Ascending aorta (tissue), 2 donors: ENCODE measurements at places on chromosomes 3 and 15.

DNA sequence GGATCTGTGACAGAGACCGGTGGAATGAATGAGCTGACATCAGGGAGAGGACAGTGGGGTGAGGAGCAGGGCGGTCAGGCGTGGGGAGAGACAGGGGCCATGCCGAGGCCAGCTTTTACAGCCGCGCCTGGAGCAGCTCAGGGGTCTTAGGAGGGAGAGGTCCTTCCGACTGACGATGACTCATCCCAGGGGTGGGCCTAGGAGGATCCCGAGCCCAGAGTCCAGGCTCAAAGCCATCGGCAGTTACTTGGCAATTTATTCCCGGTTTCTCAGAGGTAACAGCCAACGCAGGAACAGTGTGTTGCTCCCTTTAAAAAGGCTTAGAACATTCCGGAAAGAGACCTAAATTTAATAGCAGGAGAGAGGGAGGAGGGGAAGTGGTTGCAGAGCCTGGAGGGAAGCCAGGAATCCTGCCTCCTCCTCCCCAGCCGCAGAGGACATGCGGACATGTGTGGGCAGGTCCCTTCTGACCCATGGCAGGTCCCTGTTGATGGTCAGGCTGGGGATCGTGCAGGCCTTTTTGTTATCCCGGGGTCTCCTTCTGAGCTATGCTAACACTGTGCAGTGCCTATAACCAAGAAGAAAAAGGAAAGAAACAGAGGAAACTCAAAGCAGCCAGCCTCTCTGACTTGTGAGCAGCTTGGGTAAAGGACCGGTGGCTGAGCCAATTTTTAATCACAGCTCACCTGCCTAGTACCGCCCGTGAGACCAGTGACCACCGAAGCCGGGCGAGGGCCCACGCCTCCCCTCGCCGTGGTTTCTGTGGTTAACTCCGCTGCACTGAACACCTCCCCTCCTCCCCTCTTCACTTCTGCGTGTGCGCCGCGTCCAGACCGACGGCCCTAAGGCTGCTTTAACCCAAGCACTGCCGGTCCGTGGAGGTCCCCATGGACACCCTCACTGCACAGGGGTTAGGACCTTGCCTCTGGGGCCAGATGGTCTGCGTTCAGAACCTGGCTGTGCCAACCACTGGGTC lies 392.4 kb upstream of the PROK2 start:
- H3K27me3 ChIP-seq = no peaks in the 10 kb centered on the region
- H3K4me3 ChIP-seq = peak overlapping the region; percentile 18
- H3K36me3 ChIP-seq = no peaks in the 10 kb centered on the region
- peak overlapping the region; percentile 25 for H3K27ac ChIP-seq
- DNase-seq = peak; percentile 75

GRCh38 chr15:39330061-39330460 lies 250.8 kb upstream of the THBS1 start:
- no peaks in the 10 kb centered on the region for H3K4me1 ChIP-seq
- H3K36me3 ChIP-seq = no peaks in the 10 kb centered on the region
- DNase-seq = no peak
- no peaks in the 10 kb centered on the region for H3K27me3 ChIP-seq

DNA sequence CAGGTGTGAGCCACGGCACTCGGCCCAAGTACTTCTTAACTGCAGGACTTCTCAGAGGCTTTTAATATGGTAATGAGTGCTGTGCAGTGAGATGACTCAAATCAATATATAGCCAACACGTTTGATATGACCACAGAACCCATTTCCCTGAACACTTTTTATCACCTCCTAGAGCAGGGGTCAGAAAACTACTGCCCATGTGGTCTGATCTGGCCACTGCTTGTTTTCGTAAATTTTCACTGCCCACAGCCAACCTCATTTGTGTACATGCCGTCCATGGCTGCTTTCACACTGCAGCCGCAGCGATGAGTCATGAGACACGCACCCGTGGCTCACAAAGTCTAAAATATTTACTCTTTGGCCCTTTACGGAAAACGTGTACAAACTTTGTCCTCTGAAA lies 179.2 kb downstream of the RORA start:
- no peak overlapping the region for H3K27ac ChIP-seq
- H3K4me1 ChIP-seq = no peaks in the 10 kb centered on the region
- no peaks in the 10 kb centered on the region for H3K27me3 ChIP-seq
- no peaks in the 10 kb centered on the region for H3K36me3 ChIP-seq
- no peak overlapping the region for H3K4me3 ChIP-seq

DNA sequence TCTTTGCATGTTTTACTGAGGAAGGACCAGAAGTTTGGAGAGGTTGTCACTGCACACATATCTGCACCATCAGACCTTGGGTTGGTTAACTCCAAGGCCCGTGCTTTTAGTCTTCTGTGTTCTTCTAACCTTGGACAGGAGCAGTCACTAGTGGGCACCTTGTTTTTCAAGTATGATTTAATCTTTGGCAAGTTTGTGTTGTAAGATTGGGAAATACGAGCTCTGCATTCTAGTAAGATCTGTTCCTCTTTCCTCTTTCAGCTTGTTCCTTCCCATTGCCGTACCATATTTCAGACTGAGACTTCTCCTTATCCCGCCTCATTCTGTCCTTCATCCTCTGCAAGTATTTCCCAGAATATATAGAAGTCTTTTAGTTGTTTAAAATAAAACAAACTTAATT lies 5.1 kb downstream of the TMOD2 start:
- peaks cover 3% of the 10 kb centered on the region for H3K4me1 ChIP-seq
- H3K4me3 ChIP-seq = no peak overlapping the region
- no peaks in the 10 kb centered on the region for H3K27me3 ChIP-seq
- no peaks in the 10 kb centered on the region for H3K36me3 ChIP-seq

DNA sequence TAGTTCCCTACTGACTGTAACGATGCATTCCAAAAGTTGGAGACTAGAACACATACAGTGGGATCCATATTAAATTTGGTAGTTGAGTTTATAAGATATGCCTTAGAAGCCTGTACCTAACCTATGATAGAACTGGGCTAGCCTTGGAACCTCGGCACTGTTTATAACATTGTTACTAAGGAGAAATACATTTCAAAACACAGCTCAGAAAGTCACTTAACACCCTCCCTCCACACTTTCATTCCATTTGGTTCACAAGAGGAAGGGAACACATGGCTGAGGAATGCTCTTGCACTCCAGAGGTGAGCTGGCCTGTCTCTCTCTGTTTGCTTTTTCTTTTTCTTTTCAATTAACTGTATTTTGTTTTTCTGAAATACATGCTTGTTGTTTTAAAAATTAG lies 48.7 kb upstream of the TSC22D2 start:
- H3K36me3 ChIP-seq = no peaks in the 10 kb centered on the region
- H3K4me3 ChIP-seq = no peak overlapping the region
- no peak overlapping the region for H3K27ac ChIP-seq
- H3K4me1 ChIP-seq = no peaks in the 10 kb centered on the region
- DNase-seq = no peak
- H3K27me3 ChIP-seq = no peaks in the 10 kb centered on the region

DNA sequence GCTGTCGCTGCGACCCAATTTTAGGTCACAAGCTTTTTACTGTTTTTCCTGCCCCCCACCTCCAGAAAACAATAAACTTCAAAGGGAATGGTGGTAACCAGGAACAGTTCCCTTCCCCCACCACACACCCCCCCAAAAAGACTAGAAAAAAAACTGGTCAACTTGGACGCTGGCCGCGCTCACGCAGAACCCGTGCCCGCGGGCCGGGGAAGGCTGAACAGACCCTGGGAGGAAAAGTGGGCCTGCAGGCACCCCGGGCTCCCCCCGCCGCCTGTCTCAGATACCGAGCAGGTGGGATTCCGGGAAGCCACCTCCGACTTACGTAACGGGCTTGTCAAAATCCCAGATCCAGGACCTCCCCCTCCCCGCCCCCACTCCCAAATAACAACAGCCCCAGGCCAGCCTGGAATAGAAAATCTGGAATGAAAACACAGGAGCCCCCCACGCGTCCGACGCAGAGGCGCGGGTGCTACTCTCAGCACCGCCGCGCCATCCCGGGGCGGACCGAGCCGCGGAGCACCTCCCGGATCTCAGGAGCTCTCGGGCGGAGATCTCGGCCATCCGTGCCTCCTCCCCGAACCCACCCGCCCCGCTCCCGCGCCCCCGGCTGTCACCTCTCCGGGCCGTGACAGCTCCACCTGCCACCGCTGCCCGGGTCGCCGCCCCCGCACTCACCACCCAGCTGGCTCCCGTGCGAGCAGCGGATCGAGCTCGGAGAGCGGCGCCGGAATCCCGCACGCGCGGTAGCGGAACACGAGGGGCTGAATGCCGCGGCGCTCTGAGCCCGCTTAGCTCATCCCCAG lies 557 bp downstream of the DENND4A start:
- no peaks in the 10 kb centered on the region for H3K36me3 ChIP-seq
- H3K4me3 ChIP-seq = peak overlapping the region; percentile 99
- no peak for DNase-seq
- H3K4me1 ChIP-seq = peaks cover 5% of the 10 kb centered on the region

DNA sequence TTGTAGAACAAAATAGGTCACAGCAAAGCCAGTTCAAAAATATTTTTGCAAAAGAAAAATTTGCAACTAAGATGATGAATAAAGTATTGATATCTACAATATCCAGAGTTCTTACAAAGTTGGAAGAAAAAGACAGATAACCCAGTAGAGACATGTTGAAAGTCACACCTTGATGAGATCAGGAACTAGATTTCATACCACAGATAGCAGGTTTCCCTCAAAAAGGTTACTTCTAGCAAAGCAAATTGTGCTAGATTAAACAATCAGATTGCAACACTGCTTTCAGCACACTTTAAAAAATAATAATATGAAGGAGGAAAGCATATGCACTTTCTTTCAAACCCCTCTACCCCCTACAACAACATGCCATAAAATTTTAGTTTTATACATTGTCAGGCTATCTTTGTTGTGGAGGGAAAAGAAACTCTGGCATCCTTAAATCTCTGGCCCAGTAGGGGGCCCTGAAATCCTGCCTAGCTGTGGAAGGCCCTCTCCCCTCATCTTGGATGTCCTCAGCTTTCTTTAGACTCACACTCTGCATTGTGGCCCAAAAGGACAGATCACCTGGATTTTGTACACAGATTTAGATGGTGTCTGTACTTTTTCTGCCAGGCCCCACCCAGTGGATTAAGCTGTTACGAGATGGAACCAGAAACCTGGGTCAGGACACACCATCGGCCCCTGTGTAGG lies 50.9 kb downstream of the CCR3 start:
- no peak overlapping the region for H3K27ac ChIP-seq
- H3K4me1 ChIP-seq = no peaks in the 10 kb centered on the region
- DNase-seq = no peak
- no peak overlapping the region for H3K4me3 ChIP-seq
- H3K36me3 ChIP-seq = no peaks in the 10 kb centered on the region
- H3K27me3 ChIP-seq = no peaks in the 10 kb centered on the region

DNA sequence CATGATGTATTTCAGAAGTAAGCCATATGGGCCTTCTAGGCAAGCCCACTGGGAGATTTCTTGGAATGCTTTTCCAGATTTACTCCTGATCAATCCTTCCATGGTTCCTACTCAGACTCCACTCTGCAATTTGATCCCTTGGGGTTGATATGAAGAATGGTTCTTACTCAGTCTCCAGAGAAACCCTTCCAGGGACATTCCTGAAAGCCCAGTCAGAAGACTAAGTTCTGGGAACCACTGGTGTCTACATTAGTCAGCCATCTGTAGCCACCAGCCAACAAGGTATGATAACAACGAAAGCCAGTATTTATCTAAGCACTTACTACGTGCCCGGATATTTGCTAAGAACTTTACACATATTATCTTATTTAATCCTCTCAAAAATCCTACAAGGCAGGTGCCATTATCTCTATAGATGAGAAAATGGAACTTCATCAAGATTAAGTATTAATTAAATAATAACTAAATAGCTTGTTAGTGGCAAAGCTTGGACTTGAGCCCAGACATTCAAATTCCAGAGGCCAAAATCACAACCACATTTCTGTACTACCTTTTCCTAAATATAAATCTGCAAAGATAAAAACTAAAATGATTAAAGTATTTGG lies 32.7 kb downstream of the ZNF385D start:
- no peak overlapping the region for H3K4me3 ChIP-seq
- peak; percentile 83 for DNase-seq
- H3K36me3 ChIP-seq = no peaks in the 10 kb centered on the region
- H3K4me1 ChIP-seq = peaks cover 8% of the 10 kb centered on the region
- no peaks in the 10 kb centered on the region for H3K27me3 ChIP-seq

DNA sequence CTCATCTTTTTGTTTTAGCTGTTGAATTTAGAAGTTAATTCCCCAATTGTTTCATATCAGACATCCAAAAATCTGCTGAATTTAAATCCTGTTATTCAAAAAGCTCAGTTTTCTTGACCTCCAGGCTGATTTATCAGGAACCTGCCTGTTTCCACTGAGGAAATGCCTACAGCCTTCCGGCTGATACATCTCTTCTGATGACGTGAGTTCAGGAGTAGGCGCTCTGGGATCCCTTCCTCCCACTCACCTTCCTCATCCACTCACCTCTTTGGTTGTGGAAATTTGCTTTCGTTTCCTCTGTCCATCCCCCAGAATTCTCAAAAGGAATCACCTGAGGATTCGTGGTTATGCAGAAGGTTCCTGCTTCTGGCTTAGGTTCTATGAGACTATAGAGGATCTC lies 55.4 kb upstream of the ALDH1A3 start:
- no peaks in the 10 kb centered on the region for H3K4me1 ChIP-seq
- no peak for DNase-seq
- no peaks in the 10 kb centered on the region for H3K36me3 ChIP-seq
- no peaks in the 10 kb centered on the region for H3K27me3 ChIP-seq
- no peak overlapping the region for H3K4me3 ChIP-seq
- H3K27ac ChIP-seq = no peak overlapping the region

- peaks cover 13% of the 10 kb centered on the region for H3K36me3 ChIP-seq
- H3K27me3 ChIP-seq = no peaks in the 10 kb centered on the region
- H3K4me3 ChIP-seq = no peak overlapping the region
- no peak for DNase-seq
- no peak overlapping the region for H3K27ac ChIP-seq
These were observed 64.1 kb downstream of the VPS13C start for GRCh38 chr15:61996056-61996635.

- H3K27me3 ChIP-seq = peaks cover 29% of the 10 kb centered on the region
- H3K4me1 ChIP-seq = peaks cover 8% of the 10 kb centered on the region
- H3K36me3 ChIP-seq = no peaks in the 10 kb centered on the region
These were observed 79.0 kb downstream of the NR2F2 start for GRCh38 chr15:96409215-96410138.

- H3K27me3 ChIP-seq = no peaks in the 10 kb centered on the region
- no peak overlapping the region for H3K4me3 ChIP-seq
- DNase-seq = no peak
These were observed 59.0 kb upstream of the PLCL2 start for GRCh38 chr3:16825617-16826204.

DNA sequence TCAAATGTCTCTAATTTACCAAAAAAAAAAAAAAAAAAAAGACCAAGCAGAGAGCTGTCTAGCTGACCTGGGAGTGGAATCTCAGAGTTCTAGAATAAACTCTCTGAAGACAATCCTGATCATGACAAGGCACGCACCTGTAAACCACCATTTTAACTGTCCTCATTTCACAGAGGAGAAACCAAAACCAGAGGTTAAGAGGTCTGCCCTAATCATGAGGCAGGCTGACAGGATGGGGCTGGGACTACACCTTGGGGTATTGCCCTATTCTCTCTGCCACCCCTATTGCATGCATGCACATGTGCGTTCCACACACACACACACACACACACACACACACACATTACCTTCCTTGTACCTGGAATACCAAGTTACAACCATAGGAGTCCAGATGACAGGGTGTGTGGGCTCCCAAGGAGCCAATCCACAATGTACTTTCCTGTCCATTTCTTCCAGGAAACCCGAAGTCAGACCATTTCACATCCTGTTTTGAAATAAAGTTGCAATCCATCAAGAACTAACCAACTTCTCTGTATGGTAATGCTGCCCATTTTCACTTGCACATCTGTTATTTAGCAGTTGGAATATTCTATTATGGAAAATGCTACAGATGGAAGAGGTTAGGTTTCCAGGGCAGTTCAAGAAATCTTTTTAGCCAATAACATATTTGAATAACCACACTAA lies 34.6 kb downstream of the HSPBAP1 start:
- H3K27me3 ChIP-seq = no peaks in the 10 kb centered on the region
- no peak overlapping the region for H3K4me3 ChIP-seq
- no peak for DNase-seq
- H3K36me3 ChIP-seq = peaks cover 11% of the 10 kb centered on the region
- H3K27ac ChIP-seq = no peak overlapping the region
